ENCODE measurements at places on chromosomes 6 and 20.
A peak's percentile ranks its signal among the peaks of the same experiment; 100 is the strongest.

GRCh38 chr20:62994869-62995281 is 11.9 kb downstream of the BHLHE23 start:
- DNase-seq, result no peak

DNA sequence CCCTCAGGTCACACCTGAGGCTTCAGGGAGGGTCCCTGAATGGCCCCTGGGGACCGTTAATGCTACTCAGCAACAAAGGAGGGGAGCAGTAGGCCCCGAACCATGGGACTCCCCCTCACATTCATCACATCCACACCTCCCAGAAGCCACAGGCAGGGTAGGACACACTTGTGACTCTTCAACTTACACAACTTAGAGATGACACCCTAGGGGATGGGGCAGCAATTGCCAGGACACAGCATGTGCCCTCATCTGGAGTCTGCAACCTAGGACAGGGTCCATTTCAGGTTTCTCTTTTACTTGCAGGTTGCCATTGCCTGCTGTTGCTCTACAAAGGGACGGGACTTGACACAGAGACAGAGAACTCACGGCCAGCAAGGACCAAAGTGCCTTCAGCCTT is 770 bp downstream of the ULBP3 start:
- DNase-seq, result no peak

DNA sequence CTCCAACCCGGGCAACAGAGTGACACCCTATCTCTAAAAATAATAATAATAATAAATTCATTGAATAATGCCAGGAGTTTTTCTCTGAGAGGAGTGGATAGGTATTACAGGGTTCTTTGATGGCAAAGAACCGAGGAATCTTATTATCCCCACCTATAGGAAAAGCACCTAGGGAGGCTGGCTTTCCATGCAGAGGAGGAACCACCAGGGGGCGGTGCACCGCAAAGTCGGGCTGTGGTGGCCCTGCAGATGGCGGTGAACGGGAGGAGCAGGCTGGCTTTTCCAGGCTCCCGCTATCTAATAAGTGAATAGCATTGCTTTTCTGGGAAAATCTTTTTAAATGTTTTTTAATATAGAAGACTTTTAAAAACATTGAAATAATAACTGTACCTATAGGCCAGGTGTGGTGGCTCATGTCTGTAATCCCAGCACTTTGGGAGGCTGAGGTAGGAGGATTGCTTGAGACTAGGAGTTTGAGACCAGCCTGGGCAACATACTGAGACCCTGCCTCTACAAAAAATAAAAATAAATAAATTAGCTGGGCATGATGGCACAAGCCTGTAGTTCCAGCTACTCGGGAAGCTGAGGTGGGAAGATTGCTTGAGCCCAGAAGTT is 864.2 kb downstream of the KIF16B start:
- no peak for DNase-seq

GRCh38 chr6:34362176-34362575 is 30.3 kb downstream of the NUDT3 start:
- DNase-seq, result no peak

DNA sequence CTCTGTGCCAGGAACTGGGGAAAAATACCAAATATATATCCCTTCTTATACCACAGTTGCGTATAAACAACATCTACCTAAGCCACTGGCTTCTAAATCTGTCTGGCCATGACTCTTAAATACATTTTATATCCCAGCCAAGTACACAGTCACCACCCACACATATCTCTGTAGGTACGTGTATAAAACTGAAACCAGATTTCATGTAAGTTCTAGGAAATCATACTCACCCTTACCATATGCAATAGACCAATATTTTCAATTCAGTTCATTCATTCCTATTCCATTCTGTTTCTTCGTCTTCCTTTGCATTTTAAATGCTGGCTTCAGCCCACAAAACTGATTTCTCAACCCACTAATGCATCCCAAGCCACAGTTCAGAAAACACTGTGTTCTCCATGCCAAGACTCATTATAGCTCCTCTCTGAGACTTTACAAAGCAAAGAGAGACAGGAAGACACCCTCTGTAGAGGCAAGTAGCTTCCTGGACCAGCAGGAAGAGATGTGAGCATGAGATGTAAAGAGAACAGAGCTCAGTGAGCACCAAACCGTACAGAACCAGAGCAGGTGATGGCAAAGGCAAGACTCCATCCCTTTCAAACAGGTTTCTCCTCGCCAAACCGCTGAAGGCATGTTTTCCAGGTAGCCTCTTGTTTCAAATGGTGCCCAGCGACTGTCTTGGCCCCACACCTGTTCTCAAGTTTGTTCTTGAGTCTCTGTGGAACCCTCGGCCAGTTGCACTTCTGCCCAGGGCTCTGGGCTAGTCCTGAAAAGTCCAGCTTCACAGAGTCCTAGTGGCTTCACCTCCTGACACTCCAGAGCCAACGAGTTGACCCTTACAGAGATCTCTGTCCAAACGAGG is 18.7 kb downstream of the FAM50B start:
- DNase-seq, result peak; percentile 92

GRCh38 chr6:44217332-44218143 is 812 bp downstream of the MYMX start:
- no peak for DNase-seq

- DNase-seq, result no peak
Measured at GRCh38 chr6:9295644-9296043, 860.3 kb upstream of the SLC35B3 start.

DNA sequence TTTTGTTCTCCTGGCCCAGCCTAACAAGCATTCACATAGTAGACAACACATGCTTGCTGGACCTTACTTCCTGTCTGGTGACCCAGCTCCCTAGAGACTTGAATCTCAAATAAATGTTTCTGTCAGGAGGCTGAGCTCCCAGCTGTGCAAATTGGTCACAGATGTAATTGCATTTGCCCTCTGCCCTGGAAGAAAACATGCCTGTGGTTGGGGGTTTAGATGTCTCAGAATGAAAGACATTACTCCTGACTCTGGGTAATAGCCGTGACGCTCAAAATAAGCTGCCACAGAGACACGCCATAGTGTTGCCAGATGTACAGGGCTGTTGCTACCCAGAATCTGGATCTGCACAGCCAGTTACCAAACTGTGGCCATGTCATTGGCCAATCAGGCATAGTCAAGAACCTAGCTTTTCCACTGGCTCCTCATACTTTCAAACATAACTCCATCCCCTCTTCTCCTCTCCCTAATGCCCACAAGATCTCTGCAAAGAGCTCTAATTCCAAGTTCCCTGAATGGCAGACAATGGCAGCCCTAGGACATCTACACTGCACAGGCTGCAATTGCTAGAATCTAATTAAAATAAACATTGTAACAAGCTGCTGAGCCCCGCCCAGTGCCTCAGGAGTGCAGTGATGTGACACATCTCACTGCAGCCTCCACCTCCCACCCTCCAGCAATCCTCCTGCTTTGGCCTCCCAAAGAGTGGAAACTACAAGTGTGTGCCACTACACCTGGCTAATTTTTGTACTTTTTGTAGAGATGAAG is 32.8 kb upstream of the GMPR start:
- peak; percentile 96 for DNase-seq

GRCh38 chr6:18431581-18431980 is 44.4 kb downstream of the RNF144B start:
- no peak for DNase-seq

GRCh38 chr6:125904871-125905270 is 51.7 kb upstream of the HINT3 start:
- DNase-seq, result peak; percentile 59

DNA sequence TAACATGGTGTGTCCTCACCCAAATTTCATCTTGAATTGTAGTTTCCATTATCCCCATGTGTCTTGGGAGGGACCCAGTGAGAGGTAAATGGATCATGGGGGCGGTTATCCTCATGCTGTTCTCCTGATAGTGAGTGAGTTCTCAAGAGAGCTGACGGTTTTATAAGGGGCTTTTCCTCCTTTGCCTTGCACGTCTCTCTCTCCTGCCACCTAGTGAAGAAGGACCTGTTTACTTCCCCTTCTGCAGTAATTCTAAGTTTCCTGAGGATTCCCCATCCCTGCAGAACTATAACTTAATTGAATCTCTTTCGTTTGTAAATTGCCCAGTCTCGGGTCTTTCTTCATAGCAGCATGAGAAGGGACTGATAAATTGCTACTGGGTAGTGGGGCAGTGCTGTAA is 789.3 kb downstream of the FRK start:
- no peak for DNase-seq
